SIG-M5 (cell line): ENCODE measurements at places on chromosomes 16 and 17.

DNA sequence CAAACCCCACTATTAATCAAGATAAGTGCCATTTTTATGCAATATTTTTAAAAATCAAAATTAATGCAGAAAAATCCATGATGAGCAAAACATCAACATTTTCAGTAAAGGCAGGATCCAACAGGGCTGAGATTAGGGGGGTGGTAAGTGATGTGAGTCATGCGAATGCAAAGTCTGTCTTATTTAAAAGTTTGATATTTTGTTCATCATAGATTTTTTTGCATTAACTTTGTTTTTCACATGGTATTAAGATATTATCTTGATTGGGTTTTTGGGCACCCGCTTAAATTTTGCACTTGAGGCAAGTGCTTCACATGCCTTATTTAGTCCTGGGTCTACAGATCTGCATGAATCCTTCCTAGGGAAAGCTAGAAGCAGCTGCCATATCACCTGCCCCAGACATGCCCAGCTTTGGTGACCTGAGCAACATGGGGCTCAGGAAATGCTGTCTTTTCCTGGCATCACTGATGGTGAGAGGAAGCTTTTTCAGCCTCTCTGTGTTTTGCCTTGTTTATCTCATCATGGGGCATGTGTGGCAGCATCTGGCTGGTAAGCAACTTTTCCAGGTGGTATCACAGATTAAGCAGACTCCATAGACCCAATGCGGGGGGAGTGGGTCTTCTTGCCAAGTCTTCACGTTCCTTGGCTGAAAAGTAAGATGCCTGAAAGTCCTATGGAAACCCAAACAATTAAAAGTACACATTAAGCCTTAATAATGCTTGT lies 57.6 kb upstream of the NFAT5 start:
- DNase-seq = no peak

DNA sequence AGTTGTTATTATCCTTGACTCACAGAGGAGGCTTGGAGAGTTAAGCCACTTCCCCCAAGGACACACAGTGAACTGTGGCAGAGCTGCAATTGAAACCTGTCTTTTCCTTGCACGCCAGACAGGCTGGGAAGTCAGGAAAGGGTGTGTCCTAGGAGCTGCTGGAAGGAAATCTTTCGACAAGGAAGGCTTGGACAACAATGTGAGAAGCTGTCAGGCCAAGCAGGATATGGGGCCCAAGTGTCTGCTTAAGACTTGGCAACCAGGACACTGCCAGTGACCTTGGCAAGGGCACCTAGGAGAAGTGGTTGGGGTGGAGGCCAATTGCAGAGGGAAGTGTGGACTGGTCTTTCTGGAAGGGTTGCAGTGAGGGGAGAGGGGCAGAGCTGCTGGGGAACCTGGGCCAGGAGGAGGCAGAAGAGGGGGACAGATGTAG lies 2.1 kb upstream of the CAMKK1 start:
- DNase-seq = no peak

DNA sequence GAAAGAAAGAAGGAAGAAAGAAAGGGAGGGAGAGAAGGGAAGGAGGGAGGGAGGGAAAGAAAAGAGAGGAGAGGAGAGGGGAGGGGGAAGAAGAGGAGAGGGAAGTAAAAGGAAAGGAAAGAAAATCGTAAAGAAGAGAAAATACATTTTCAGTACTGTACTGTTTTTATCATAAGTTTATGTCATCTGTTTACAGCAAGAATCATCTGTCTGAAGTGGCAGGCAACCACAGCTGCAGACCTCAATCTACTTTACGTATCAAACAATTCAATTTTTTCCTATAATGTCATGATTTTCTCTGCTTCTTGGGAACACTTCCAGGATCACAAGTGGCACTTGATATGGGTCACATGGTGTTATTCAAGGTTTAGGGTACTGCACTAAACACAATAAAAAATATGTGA lies 58.3 kb downstream of the USP32 start:
- DNase-seq = no peak

DNA sequence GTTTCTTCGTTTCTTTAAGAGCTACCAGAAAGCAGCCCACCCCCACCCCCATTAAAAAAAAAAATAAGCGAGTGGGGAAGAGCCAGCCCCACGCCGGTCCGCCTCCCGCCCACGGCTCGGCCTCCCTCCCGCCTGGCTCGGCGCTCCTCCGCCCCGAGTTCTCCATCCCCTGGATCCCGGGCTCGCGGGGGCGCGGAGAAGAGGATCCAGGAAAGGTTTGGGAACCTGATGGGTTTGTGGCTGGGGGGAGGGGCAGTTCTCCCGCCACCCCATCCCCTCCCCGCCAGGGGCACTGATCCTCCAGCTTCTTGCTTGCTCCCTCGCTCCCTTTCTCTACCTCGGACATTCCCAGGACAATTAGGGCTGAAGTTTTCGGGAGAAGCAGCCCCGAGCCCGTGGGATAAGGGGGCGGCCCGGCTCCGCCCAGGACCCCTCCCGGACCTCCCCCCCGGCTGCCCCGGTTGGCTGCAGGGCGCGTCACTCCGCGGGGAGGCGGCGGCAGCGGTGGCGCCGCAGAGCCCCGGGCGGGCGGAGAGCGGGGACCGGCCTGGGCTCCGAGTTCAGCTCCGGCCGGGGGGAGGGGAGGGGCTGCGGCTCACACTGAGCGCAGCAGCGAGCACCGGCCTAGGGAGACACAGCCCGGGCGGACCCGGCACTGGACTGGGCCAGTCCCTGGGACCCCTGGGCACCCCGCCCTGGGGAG lies 1.0 kb upstream of the SALL1 start:
- no peak for DNase-seq

DNA sequence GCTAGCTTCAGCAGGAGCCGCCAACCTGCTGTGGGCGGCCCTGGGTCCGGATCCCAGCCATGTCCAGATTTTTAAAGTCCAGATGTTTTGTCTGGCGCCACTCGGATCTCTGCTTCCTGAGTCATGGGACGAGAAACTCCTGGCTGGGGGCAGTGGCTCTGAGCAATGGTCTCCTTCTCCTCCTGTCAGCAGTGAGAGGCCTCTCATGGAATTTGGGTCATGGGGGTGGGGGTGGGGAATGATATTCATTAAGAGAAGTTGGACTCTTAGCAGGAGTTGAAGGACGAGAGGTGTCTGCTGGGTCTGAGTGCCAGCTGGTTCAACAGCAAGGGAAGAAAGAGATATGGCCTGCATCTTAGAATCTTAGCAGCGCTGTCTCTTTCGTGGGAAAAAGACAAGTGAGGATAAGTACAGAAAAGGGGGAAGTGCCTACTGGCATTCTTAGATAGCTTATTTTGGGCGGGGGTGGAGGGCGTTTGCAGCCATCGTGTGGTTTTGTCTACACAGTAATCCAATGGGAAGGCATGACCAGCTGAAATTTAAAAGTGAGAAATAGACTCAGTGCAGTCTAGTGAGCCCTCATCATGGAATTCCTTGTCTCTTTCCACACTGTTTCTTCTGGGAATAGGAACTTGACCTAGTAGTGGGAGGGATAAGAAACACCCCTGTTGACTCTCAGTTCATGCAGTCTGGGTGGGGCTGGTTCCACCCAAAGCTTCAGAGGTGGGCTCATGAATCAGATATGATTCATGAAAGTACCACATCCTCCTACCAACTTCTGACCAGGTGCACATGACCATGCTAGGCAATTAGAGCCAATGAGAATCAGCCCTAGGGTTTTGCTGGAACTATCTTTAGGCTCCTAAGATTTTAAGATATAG lies 80.5 kb downstream of the MYH13 start:
- no peak for DNase-seq

GRCh38 chr16:25126820-25127232 lies 15.3 kb downstream of the LCMT1 start:
- DNase-seq = no peak

DNA sequence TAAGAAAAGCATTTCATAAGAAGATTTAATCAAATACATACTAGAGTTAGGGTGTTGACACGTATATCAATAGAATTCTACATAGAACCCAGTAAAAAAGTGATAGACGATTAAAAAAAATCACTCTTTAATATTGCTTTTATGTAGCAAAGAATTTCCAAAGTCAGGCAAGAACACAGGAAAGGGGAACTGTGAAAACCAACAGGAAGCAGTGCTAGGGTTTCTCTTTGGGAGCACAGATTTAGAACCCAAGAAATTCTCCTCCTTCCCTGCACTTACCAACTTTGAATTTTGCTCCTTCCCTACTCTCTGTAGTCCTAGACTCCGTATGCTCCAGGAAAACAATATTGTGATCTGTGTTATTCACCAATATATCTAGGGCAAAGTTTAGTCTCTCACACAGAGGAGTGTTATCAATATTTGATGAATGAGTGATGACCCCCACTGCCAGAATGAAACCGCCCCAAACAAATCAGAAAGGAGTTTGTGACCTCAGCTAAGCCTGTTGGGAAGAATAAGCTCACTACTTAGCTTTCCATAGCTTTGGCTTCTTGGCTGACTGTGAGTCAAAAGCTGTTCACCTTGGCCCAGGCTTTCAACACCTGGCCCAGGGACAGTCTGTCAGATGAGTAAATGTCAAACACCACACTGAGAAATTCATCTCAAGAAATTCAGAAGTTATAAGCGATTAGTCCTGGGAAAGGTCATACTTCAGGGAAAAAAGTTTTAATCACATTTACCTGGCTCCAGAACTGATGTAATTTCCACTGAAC lies 8.6 kb downstream of the RFWD3 start:
- no peak for DNase-seq

DNA sequence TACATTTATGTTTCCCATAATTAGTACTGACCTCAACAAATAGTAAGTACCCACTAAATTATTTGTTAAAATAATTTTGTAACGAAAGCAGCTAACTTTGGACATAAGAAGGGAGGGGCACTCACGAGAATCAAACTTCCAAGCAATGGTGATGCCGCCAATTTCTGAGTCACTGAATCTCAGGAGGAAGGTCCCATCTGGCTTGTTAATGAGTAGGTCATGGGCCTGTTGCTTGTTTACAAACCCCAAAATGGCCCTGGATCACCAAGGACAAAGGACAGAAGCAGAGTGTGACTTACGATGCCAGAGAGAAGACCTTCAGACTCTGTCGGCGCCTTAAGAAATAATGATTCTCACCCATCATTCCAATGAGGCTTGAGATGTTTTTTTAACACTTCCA lies 15.8 kb upstream of the GHDC start:
- DNase-seq = no peak

- no peak for DNase-seq
Measured at GRCh38 chr16:62068747-62069146, 32.5 kb upstream of the CDH8 start.

GRCh38 chr17:51818777-51819176 lies 339.7 kb downstream of the CA10 start:
- DNase-seq = no peak

DNA sequence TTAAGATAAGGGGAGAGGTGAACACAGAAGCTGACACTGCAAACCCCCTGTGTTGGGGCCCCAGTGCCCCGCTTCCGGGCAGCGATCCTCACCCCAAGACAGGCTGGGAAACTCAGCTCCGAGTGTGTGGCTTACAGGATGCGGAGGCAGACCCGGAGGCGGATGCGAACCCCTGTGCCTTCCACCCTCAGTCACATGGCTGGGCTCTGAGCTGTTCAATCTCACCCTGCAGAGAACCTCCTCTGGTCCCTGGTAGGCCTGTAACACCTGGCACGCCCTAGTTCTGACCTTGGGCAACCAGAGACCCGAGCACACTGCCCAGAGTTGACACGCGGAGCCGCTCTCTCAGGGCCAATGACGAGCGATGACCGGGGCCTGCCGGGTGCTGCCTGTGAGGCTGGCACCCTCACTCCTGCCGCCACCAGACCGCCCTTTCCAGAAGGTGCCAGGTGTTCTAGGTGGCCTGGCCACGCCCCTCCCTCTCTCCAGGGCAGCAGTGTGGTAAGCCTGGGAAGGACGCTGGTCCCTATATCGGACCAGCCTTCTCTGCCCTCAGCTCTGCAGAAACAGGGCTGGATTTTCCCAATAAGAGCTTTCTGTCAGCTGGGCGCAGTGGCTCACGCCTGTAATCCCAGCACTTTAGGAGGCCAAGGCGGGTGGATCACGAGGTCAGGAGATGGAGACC lies 23.3 kb downstream of the MEAK7 start:
- no peak for DNase-seq

DNA sequence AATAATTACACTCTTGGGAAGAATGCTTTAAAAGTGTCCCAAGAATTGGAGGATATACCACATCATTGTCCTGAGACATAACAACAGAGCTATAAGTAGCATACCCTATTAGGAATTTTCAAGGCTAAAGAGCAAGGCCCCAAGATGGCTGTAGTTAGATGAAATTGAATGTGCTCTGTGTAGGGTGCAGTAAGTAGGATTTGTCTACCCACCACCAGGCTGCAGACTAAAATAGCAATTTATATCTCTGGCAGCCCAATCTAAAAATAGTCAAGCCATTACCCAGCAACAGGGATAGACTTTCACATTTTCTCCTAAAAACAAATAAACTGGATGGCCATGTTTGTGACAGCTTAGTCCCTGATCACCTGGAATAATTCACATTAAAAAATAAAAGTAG lies 5.6 kb downstream of the MMD start:
- DNase-seq = no peak

DNA sequence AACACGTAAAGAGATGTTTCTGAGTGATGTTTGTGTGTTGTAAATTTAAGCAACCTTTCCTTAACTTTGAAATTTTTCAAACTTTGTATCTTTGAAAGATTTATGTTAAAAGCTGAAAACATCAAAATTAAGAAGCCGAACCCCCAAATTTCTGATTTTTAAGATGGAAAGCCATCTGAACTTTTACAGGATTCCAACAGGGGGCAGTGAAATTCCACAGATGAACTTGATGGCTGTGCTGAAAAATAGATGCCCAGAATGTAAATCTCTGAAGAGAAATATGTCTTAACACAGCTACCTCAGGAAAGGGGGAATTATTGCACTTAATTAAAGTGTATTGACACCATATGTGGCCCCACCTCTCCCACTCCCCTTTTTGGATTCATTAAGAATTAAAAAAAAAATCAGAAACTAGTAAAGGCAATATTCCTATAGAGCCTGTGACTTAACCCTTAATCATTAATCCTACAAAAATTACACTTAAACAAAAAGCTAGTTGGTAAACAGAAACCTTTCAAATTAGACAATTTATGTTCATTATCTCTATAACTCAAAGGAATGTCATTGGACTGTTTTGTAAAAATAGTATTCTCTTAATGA lies 597.9 kb downstream of the KCNJ2 start:
- DNase-seq = no peak

DNA sequence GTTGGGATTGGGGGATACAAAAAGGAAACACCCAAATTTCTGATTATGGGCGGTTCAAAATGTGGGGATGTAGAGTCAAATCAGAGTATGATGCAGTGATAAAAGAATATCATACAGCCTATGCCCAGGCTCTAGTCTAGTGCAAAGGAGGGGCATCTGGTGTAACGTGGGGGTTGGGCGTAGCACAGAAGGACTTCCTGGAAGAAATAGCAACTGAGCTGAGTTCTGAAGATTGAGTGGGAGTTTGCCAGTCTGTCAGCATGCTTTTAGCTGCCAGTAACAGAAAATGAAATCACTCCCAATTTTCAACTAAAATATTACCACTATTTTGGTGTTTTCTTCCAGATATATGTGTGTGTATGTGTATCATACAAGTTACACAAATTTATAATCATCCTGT lies 196.9 kb downstream of the SPECC1 start:
- no peak for DNase-seq
